ENCODE measurements at places on chromosomes 3 and 15. TPM values are rescaled to one million over a fixed set of nuclear protein-coding genes. Genes with fewer than 3 reads are reported as not detected.

GRCh38 chr3:134904241-134904771 lies 109.2 kb downstream of the EPHB1 start:
- no peak for DNase-seq

THAP10 gene
- total RNA-seq: 1.8 TPM

CCRL2 gene
- 2.2 TPM for total RNA-seq

DNA sequence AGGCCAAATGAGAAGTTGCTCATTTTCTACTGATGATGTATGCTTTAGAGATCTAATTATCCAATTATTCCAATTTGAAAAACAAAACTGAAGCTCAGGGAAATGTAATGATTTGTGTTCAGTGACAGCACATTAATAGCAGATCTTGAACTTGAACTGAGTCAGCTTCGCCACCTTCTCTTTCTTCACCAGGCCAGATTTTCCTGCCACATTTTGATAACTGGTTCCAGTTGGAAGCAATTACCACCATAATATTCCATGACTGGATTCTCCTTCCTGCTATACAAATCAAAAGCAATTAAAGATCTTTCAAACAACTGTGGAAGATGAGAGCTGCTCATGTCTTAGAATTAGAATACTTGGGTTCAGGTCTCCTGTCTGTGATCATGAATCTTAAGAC lies 334.1 kb downstream of the RBMS3 start:
- DNase-seq: no peak

DNA sequence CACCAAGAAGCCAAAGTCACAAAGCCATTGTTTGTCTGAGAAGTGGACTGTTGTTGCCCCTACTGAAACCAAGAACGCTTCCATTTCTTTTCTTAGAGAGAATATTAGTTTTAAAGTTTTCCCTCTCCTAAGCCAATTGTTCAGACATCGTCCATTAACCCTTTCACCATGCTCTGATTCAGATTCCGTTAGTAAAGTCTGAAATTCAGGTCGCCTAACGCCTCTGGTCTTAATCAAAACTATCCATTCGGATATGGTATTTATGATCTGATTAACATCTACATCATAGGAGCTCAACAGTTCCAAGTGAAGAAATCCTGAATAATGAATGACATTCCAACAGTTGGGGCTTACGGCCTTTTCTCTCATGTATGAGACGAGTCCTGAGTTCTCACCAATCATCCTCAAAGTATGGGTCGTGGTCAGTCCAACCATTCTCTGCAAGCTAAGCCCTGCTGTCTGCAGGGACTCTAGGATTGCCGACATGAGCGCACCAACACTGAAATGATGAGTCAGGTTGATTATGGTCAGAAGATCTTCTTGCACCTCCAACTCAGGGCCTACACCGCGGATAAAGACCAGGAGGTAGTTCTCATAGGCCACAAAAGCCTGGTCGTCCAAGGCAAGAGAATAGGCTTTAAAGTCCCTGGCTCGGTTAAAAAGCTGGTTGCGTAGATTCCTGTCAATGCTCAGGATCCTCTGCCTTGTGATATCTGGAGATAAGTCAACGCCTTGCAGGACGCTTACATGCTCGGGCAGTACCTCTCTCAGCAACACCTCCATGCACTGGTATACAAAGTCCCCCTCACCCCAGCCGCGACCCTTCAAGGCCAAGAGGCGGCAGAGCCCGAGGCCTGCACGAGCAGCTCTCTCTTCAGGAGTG lies 767 bp downstream of the EPM2AIP1 start:
- peak; percentile 30 for DNase-seq

DNA sequence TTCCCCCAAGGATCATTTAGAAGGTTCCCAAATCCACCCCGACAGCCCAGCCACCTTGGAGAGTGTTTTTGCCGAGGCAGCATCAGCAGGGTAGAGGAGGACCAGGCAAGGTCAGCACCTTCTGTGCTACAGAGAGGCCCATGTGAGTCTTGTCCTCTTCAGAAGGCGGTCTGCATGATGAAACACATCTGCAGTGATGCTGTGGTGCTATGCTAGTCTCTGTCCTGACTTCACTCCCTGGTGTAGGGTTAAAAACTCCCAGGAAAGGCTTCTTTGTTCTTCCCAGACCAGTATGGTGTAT lies 87.9 kb downstream of the ITPR1 start:
- DNase-seq: peak; percentile 66

ADCY5 gene
- total RNA-seq: 35.3 TPM

- DNase-seq: no peak
Observed at GRCh38 chr3:195159814-195160165, 111.2 kb downstream of the XXYLT1 start.

DNA sequence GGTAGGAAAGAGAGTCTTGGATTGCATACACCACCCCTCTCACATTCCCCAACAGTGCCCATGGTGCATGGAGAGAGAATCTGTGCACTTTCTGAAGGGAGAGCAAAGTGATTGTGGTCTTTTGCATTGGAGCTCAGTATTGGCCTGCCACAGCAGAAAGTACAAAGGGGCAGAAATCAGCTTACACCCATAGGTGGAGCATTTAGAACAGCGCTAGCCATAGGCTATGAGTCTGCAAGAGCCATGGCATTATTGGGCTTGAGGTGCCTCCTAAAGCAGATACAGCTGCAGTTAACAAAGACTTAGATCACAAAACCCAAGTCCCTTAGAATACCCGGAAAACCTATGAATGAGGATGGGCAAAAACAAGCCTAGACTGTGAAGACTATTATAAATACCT lies 21.8 kb downstream of the SI start:
- no peak for DNase-seq

APEH gene
- 78.7 TPM for total RNA-seq

GRCh38 chr3:73729969-73730440 lies 105.3 kb upstream of the PDZRN3 start:
- DNase-seq: peak; percentile 52

DNA sequence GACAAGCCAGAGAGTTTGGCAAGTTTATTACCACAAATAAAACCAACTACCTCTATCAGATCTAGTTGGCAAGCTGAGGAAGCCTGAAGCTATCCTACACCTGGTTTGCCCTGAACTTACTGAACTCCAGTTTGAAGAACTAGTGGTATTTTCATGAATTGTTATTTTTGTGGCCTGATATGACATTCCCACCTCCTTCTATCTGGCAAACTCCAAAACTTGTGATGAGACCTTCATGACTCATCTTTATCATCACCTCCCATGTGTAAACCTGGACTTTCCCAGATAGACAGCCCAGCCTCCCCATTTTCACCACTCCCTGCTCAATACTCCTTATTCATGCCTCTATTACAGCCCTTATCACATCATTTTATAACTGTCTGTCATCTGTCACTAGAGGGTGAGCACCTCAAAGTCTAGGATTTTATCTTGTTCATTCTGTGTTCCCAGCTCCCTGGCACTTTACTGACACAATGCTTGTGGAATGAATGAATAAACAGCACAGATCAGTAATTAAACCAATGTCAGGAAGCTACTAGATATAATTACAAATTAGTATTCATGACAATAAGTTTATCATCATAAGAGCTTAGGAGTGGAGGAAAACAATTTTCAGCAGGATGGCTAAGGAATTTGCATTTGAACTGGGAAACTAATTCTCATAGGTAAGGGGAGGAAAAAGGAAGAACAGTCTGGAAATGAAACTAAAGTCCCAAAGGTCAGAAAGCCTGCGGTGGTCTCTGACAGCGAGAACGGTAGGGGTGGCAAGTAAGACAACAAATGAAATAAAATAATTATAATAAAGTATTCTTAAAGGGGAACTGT lies 13.2 kb upstream of the TRANK1 start:
- DNase-seq: no peak

DNA sequence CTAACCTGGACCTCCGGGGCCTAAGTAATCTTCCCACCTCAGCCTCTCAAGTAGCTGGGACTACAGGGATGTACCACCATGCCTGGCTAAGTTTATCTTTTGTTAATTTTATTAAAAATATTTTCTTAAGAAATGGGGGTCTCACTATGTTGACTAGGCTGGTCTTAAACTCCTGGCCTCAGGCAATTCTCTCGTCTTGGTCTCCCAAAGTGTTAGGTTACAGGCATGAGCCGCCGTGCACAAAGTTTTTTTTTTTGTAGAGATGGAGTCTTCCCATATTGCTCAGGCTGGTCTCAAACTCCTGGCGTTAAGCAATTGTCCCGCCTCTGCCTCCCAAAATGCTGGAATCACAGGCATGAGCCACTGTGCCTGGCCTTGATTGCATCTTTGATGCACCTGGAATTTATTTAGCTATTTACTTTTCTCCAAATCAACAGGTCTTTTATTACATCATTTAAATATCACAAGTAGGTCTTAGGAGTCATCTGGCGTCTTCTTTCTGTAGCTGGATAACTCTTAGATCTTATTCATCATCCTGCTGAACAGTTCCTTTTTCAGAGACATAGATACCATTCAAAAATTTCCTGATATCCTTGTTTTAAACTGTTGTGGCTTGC lies 7.8 kb upstream of the MAP2K1 start:
- DNase-seq: no peak

DNA sequence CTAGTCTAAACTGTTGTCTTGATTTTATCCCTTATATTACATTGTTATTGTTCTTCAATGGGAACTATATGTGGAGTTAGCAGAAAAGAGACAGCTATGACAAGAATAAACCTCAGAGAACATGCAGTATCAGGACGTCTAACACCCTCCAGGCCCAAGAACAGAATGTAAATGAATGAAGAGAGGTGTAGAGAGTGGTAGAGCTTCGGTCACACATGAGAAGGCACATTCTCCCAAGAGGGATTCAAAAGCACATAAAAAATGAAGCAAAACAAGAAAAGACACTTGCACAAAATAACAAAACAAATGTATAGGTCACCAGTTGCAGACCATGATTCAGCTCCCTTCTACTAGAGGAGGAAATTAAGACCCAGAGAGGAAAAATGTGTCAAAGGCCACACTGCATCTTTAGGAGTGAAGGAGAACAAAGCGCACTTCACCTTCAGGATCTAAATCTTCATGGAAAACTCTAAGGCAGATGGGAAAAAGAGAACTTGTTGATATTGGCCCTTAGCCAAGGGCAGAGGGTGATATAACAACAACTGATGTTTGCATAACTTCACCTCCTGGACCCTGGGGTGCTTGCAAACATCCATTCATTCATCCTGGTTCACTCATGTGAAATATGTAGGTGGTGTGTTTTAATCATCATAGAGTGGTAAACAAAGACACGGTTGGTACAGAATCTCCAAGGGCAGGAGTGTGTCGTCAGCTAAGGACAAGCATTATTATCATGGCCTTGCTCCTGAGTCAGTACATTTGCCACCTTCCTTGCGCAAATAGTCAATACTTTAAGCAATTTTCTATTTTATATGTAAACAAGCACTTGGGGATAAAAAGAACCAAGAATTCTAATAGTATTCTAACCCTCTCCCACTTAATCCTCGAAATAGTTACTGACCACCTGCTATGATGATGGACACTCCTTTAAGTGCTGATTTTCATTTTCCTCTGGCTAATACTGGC lies 8.8 kb downstream of the NEK10 start:
- DNase-seq: no peak

DNA sequence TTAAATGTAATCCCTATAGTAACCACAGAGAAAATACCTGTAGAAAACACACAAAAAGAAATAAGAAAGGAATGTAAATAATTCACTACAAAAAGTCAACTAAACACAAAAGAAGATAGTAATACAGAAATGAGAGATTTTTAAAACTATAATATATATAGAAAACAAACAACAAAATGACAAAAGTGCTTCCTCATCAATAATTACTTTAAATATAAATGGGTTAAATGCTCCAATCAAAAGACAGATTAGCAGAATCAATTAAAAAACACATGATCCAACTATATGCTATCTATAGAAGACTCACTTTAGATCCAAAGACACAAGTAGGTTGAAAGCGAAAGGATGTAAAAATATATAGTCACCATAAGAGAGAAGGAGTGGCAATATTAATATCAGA lies 45.8 kb downstream of the FRMD5 start:
- no peak for DNase-seq

GRCh38 chr15:31403096-31403495 lies 76.5 kb downstream of the KLF13 start:
- DNase-seq: no peak

- no peak for DNase-seq
Observed at GRCh38 chr3:178170698-178171535, 365.3 kb upstream of the KCNMB2 start.

DNA sequence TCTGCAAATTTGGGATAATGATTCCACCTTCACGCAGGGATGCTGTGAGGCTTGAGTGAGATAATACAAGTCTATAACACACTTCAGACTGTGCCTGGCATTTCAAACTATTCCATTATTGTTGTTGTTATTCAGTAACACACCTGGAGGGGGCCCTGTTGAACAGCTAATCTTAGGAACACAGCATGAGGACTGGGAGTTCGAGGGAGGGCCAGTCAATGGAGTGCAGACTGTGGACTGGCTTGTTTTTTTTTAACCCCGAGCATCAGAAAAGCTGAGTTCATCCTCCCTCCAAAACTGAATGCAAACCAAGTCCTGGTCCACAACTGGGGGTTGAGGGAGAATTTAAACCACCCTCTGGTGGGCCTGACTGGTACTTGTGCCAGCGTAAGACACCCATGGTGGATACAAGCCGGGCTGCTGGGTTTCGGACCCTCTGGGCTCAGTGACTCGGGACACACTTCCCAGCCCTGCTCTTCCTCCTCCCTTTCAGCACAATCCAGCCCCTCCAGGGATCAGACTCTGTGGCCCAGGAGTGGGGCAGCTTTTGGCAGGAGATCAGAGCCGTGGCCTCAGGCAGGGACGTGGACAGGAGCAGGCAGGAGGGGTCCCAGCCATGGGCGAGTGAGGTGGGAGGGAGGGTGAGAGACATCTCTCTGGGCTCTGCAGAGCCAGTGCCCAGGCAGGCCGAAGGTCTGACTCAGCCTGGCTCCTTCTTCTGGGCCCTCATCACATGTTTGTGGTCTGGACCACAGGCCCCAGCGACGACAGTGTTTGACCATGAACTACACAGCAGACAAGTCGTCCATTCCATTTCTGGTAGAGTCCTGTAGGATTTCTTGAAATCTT lies 36.3 kb upstream of the MEX3B start:
- no peak for DNase-seq

GRCh38 chr3:56110886-56111285 lies 357.4 kb downstream of the ERC2 start:
- DNase-seq: no peak

ISLR gene
- 186 TPM for total RNA-seq

GRCh38 chr3:197750858-197751737 lies 1.4 kb downstream of the FYTTD1 start:
- peak; percentile 69 for DNase-seq

DNA sequence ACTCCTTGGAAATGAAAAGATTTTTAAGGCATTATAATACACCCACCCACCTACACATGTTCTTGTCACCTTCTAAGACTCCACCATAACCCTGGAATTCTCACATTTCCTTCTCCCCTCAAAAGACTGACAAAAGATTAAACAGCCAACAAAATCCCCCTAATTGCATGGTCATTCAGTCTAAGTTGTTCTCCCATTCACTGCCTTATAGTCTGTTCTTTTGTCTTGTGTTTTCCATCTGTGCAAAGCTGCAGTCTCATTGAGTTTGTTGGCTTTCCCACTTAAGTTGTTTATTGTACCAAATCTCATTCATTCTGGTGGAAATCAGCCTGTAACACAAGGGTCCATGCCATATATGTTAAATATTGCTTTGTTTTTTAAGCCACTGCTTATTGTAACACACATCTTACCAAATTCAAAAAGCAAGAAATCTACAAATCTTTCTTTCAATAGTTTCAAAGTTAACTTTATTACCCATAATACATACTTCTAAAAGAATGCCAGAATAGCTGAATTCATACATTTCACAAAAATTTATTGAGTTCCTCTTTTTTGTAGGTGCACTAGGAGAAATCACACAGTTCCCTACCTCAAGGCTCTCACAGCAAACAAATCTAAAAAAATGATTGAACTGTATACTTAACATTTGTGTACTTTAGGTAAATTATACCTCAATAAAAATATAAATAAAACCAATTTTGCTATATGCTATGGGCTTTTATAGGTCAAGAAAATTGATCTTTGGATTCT lies 2.4 kb upstream of the RCN2 start:
- DNase-seq: no peak

TGM5 gene
- total RNA-seq: not detected

All from uterus (tissue), 4 donors.